ENCODE measurements at places on chromosomes 16 and 17.

GRCh38 chr16:22665803-22666202 lies 148.2 kb upstream of the HS3ST2 start:
- no peaks in the 10 kb centered on the region for H3K27me3 ChIP-seq
- no peak overlapping the region for H3K4me3 ChIP-seq
- H3K27ac ChIP-seq: no peak overlapping the region
- H3K4me1 ChIP-seq: no peaks in the 10 kb centered on the region

- DNase-seq: no peak
- peaks cover 27% of the 10 kb centered on the region for H3K27me3 ChIP-seq
- no peak overlapping the region for H3K27ac ChIP-seq
- H3K4me3 ChIP-seq: no peak overlapping the region
- H3K36me3 ChIP-seq: no peaks in the 10 kb centered on the region
These were observed 4.7 kb upstream of the TPPP3 start for GRCh38 chr16:67397812-67398545.

DNA sequence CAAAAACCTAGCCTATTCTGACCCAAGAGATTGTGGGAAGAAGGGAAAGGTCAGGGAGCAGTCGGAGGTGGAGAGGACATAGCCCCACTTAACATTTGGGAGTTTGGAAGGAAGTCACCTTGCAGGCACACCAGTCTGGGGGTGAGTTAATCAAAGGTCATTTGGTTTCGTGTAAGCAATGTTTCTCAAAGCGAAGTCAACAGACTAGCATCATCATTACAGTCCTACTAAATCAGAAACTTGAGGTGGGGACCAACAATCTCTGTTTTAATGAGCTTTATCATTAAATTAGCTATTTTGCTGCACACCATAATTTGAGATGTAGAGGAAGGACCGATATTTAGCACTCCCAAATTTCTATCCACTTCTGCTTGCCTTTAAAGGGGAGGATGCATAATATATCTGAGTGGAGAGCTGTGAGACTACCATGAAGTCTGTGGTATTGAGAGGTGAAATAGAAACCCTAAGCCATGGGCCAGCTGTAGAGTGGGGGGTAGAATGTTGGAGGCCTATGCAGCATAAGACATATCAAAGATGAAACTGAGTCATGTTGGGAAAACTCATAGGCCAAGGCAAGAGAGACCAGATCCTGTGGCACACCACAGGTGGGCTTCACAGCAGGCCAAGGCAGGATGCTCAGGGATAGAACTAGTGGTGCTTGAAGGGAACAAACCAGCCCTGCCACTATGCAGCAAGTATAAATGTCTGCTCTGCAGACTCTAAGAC lies 141.7 kb upstream of the ANKFN1 start:
- no peak overlapping the region for H3K27ac ChIP-seq
- H3K36me3 ChIP-seq: no peaks in the 10 kb centered on the region
- no peak overlapping the region for H3K4me3 ChIP-seq
- no peaks in the 10 kb centered on the region for H3K27me3 ChIP-seq
- H3K4me1 ChIP-seq: no peaks in the 10 kb centered on the region
- DNase-seq: no peak

DNA sequence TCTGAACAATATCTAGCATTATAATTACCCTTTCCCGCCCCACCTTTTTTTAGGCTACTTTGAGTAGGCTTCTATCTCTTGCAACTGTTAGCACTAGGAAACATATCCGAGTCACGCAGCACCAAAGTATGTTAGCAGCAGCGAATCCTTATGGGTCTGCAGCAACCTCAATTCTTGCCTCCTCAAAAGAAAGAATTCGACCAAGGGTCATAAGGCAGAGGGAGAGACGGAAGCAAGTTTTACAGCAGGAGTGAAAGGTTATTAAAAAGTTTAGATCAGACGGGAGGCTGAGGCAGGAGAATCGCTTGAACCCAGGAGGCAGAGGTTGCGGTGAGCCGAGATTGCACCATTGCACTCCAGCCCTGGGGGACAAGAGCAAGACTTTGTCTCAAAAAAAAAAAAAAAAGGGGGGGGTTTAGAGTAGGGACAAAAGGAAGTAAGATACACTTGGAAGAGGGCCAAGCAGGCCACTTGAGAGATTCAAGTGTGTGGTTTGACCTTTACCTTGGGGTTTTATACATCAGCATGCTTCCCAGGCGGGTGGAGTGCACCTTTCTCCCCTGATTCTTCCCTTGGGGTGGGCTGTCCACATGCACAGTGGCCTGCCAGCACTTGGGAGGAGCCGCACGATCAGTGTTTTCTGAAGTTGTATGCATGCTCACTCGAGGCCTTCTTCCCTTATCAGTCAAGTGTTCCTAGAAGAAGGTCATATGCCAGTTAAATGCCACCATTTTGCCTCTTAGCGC lies 67.7 kb downstream of the HLF start:
- DNase-seq: no peak
- no peaks in the 10 kb centered on the region for H3K27me3 ChIP-seq
- no peak overlapping the region for H3K27ac ChIP-seq
- H3K4me1 ChIP-seq: no peaks in the 10 kb centered on the region
- H3K4me3 ChIP-seq: no peak overlapping the region

DNA sequence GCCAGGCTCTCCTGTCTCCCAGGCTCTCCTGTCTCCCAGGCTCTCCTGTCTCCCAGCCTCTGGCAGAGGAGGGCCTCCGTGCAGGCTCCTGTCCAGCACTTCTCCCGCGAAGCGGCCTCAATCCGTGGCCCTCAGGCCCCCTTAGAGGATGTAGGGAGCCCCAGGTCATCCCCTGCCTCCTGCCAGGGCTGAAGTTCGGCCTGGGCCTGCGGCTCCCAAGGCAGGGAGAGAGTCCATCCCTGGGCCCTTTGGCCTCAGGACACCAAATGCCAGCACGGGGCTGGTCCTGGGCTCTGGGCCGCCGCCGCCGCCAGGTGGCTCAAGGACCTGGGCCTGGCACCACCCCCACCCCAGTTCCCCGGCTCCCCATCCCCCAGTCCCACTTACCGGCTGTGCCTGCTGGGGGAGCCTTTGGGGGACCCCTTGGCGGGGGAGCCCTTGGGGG lies 370 bp downstream of the EVPL start:
- H3K27ac ChIP-seq: no peak overlapping the region
- no peak for DNase-seq
- H3K4me3 ChIP-seq: no peak overlapping the region
- H3K36me3 ChIP-seq: no peaks in the 10 kb centered on the region
- peaks cover 13% of the 10 kb centered on the region for H3K27me3 ChIP-seq

- no peaks in the 10 kb centered on the region for H3K27me3 ChIP-seq
- no peak overlapping the region for H3K4me3 ChIP-seq
- H3K4me1 ChIP-seq: peaks cover 5% of the 10 kb centered on the region
- no peak overlapping the region for H3K27ac ChIP-seq
- DNase-seq: no peak
- no peaks in the 10 kb centered on the region for H3K36me3 ChIP-seq
These were observed 2.0 kb downstream of the CD79B start for GRCh38 chr17:63929860-63930766.

DNA sequence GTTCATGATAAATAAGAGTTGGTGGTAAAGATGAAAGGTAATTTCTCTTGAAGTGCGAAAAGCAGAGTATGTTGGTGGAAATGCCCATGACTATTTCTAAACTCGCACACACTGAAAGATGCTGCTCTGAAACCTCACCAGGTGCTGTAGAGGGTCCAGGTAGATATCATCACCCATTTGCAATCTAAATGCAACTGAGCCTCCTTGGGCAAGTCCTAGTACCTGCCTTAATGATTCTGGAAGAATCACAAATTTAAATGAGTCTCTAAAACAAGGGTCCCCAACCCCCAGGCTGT lies 5.9 kb upstream of the MMD start:
- DNase-seq: no peak
- 0 out of 2 replicates have a peak, but pooled peaks cover 6% of the 10 kb centered on the region for H3K4me1 ChIP-seq
- H3K27me3 ChIP-seq: no peaks in the 10 kb centered on the region

DNA sequence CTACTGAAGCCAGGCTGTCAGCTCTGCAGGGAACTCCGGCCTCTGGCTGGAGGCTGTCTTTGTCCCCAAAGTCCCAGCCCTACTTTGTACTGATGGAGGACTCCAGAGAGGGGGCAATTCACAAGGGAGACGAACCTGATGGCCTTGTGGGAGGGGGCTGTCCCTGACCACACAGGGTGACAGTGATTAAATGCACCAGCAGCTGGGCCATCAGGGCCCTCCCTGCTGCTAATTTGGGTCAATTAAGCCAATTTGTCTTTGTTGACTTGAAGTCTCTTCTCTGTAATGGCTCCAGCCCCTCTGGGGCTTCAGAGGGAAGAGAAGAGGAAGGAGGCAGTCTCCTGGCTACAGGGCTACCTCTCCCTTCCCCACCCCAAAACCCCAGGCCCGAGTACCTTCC lies 22.0 kb downstream of the TMEM132E start:
- H3K27me3 ChIP-seq: no peaks in the 10 kb centered on the region
- no peak overlapping the region for H3K27ac ChIP-seq
- no peaks in the 10 kb centered on the region for H3K36me3 ChIP-seq
- H3K4me1 ChIP-seq: 0 out of 2 replicates have a peak, but pooled peaks cover 7% of the 10 kb centered on the region
- no peak for DNase-seq

DNA sequence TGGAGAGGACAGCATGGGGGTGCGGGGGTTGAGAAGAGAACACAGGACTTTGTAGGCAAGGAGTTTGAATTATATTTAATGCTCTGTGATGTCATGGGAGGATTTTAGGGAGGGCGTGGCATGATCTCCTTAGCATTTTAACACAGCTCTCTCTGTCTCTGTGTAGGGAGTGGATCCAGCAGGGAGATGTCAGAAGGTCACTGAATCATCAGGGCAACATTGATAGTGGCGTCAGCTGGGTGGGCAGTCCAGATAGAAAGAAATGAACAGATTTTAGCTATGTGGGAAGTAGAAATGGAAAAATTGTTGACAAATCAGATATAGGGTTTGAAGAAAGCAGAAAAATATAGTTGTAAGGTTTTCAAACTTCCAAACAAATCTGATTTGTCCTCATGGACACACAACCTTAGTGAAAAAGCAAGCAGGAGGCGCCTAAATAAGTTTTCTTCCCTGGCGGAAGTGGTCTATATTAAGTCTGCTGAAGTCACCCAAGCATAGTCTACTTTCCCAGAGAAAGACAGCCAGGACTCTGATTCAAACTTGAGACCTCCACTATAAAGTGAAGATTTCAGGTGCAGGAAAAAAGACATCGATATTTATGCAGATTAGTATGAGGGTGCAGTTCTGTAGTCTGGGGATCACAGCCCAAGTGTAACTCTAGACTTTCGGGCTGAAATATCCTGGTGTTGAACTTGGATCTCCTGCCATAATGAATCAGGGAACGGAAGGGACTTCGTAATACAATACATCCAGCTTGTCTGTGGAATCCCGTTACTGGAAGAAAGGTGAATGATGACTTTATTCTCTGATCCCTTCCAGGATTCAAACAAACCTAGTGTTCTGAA lies 10.1 kb upstream of the PCTP start:
- no peaks in the 10 kb centered on the region for H3K27me3 ChIP-seq
- H3K4me3 ChIP-seq: no peak overlapping the region
- no peaks in the 10 kb centered on the region for H3K36me3 ChIP-seq
- no peak overlapping the region for H3K27ac ChIP-seq

- H3K27me3 ChIP-seq: no peaks in the 10 kb centered on the region
- H3K4me3 ChIP-seq: no peak overlapping the region
These were observed 367.7 kb upstream of the CDH11 start for GRCh38 chr16:65489531-65490023.

GRCh38 chr16:57736419-57737351 lies 1.1 kb downstream of the KATNB1 start:
- H3K36me3 ChIP-seq: no peaks in the 10 kb centered on the region
- DNase-seq: peak; percentile 40
- no peaks in the 10 kb centered on the region for H3K4me1 ChIP-seq
- H3K27ac ChIP-seq: no peak overlapping the region

GRCh38 chr16:60206516-60206915 lies 1472.4 kb upstream of the GOT2 start:
- H3K4me3 ChIP-seq: no peak overlapping the region
- H3K4me1 ChIP-seq: no peaks in the 10 kb centered on the region
- H3K27me3 ChIP-seq: no peaks in the 10 kb centered on the region

DNA sequence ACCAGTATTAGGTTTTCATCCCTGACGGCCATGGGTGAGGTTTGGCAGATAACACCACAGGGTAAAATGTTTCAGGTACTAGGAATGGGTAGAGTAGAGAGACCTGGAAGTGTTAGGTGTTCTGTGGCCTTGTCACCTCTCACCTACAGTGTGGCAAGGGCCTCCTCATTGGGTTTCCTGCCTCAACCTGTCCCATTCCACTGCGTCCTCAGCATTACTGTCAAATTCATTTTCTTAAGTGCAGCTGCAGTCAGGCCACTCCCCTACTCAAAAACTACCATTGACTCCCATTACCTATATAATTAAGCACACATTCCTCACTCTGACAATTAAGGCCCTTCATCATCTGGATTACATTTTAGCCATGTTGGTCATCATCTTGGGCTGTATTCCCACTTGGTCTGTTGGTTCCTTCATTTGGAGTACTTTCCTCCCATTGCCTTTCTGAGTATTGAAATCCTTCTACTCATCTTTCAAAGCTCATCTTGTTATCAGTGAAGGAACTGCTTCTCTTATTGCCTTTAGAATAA lies 64.5 kb downstream of the NUP88 start:
- H3K4me3 ChIP-seq: no peak overlapping the region
- H3K4me1 ChIP-seq: no peaks in the 10 kb centered on the region
- H3K27me3 ChIP-seq: no peaks in the 10 kb centered on the region
- H3K36me3 ChIP-seq: no peaks in the 10 kb centered on the region

DNA sequence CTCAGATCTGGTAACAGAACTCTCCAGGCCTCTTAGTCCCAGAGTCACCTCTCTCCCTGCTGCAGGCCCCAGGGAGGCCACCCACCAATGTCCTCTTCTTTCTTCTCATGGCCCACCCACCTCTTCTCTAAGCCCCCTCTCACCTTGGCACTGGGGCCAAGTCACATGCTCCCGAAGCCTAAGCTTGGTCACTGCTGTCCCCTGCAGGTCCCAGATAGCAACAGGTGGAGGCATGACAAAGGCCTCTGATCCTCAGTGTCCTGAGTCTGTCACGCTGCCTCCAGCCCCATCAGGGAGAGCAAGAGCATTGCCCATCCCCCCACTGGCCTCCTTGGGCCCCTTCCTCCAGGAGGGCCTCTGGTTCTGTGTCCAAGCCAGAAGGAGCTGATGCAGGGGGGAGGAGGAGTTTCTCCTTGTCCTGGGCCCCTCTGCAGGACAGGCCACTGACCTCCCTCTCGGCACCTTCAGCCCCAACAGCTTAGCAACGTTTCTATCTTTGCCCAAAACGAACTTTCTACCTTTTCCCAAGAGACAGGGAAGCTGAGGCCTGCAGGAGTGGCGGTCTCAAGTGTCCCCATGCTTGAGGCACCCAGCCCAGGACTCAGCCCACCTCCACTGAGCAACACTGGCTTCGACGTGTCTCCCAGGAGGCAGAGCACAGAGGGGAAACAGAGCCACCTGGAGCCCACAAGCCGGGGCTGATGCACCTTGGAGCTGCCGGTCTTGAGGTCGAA lies 8.6 kb downstream of the P2RX1 start:
- H3K36me3 ChIP-seq: no peaks in the 10 kb centered on the region
- H3K27me3 ChIP-seq: no peaks in the 10 kb centered on the region
- no peak overlapping the region for H3K27ac ChIP-seq
- no peak overlapping the region for H3K4me3 ChIP-seq

DNA sequence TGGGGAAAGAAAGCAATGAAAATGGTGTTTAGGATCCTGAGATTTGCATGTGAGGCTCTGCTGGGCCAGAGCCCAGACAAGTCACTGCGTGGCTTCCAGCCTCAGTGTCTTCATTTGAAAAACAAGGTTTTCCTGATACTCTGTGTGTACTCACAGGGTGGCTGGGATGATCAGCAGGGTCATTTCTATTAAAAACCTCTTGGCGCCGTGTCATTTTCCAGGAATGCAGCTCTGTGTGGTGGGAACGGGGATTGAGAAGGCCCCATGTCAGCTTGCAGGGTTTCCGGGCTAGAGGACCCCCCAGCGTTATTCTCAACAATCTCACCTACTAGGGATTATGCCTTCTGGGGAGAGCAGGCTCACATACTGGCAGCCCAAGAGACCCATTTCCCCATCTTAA lies 73.5 kb downstream of the FOXL1 start:
- no peak overlapping the region for H3K27ac ChIP-seq
- DNase-seq: no peak
- H3K36me3 ChIP-seq: no peaks in the 10 kb centered on the region
- no peak overlapping the region for H3K4me3 ChIP-seq
- H3K27me3 ChIP-seq: peaks cover 7% of the 10 kb centered on the region
